T-helper 2 cell (primary cell): ENCODE measurements at places on chromosomes 6 and 20.

DNA sequence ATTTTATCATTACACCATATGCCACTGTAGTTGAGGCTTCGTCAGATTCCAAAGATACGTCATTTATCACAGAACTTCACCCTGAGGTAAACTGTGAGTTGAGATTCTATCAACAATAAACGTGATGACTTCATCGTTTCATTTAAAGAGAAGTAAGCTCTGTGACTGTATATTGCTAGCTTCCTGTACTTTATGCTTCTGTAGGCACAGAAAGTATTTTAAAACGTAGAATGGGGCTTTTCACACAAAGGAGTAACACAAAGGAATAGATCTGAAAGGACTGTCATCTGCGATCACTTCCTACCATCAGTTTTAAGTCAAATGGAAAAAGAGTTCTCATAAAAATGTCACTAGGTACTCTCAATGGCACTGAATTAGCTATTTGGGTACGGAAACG lies 234.4 kb upstream of the MCHR2 start:
- no peak for DNase-seq

DNA sequence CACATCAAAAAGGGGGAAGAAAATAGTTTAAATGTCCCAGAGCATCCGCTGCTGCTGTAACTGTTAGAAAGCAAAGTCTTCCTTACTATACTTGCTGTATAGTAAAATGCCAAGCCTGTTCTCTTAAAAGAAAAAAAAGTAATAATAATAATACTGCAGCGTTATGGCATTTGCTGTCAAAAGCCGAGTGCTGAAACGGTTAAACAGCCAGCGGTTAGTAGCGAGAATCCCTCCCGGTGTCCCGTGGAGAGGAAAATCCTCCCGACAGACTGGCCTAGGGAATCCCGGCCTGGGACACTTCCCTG lies 19.5 kb upstream of the NFATC2 start:
- no peak for DNase-seq

DNA sequence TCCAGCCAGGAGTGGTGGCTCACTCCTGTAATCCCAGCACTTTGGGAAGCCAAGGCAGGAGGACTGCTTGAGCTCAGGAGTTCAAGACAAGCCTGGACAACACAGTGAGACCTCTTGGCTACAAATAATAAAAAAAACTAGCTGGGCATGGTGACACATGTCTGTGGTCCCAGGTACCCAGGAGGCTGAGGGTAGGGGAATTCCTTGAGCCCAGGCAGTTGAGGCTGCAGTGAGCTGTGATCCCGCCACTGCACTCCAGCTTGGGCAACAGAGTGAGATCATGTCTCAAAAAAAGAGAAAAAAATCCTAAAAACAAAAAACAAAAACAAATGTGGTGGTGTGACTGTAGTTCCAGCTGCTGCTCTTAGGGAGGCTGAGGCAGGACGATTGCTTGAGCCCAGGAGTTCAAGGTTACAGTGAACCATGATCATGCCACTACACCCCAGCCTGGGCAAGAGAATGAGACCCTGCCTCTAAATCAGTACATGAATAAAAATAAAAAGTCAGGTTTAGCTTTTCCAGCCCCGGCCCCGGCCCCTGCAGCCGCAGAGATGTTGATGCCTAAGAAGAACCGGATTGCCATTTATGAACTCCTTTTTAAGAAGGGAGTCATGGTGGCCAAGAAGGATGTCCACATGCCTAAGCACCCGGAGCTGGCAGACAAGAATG lies 13.5 kb upstream of the SNRPC start:
- no peak for DNase-seq

GRCh38 chr20:42572320-42573016 lies 617.2 kb downstream of the PTPRT start:
- DNase-seq: no peak

GRCh38 chr20:60482221-60483008 lies 524.2 kb downstream of the CDH26 start:
- DNase-seq: no peak

DNA sequence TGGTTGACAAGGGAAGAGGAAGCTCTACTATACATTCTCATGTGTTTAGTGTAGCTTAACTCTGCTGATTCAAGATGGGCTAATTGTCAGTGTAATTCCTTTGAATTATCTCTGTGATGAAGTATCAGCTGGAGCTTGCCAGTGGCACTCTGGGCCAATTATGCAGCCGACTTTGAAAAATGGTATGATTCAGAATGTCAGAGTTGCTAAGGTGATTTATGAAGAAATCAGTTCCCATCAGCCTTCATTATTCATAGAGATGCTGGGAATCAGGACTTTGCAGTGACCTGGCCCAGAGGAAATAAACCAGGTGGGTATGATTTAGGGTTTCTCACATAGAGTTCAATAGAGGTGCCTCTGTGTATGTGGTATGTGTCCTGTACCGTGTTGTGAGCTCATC lies 33.4 kb downstream of the KCNS1 start:
- no peak for DNase-seq

- DNase-seq: no peak
These were observed 29.5 kb upstream of the IFNGR1 start for GRCh38 chr6:137248702-137249101.

- no peak for DNase-seq
These were observed 148.5 kb upstream of the TAB2 start for GRCh38 chr6:149168968-149169367.

DNA sequence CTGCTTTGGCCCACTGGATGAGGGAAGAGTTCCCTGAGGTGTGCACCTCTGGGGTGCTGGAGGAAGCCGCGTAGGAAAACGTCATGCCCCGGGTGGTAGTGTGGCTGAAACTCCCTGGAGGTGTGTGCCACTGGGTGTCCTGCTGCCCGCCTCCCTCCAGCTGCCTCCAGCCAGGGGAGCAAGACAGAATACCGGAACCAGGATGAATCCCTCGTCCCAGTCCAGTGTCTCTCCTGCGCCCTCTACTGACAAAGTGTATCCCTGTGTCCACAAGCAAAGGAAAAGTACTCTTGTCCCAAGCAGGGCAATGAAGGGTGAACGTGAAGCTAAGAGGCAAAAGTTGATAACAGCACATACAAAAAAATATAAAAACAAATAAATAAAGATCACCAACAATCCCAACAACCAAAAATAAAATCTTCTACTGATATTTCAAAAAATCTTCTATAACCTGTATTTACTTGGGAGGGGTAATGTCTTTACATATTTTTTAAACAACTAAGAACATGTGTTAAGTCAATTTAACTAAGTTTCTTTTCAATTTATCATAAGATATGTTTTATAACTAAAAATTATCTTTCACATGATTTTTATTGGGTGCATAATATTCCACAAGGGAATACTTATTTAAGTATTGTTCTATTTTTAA lies 437.6 kb downstream of the MAFB start:
- no peak for DNase-seq

DNA sequence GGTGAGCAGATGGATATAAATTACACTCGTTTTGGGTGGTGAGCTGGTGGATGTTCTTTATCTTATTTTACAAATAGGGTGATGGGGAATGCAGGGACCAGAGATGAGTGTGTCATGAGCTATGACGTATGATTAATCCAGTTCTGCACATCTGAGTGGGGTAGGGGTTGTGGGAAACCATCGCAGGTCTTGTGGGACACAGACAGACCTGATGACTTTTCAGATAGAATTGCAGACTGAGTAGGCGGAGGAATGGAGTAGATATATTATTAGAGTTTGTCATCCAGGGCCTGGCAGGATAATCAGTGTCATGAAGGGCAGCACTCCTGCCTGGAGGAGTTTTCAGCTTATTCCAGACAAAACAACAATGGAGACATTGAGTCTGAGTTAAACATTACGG lies 12.9 kb upstream of the DSP start:
- no peak for DNase-seq

DNA sequence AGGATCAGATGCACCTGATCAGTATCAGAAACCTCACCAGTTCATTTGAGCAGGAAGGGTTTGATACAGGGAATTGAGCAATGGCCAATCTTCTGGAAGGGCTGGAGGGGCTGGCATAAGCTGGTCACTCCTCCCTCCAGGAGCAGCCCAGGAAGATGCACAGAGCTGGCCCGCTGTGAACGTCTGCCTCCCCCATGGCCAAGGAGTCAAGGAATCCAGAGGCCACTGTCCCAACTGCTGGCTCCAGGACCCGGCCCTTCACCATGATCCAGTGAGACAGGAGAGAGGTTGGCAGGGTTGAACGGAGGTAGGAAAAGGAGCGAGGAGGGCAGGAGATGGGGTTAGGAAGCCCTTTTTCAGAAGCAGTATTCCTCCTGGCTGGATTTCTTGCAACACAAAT lies 113.9 kb upstream of the CST7 start:
- no peak for DNase-seq

DNA sequence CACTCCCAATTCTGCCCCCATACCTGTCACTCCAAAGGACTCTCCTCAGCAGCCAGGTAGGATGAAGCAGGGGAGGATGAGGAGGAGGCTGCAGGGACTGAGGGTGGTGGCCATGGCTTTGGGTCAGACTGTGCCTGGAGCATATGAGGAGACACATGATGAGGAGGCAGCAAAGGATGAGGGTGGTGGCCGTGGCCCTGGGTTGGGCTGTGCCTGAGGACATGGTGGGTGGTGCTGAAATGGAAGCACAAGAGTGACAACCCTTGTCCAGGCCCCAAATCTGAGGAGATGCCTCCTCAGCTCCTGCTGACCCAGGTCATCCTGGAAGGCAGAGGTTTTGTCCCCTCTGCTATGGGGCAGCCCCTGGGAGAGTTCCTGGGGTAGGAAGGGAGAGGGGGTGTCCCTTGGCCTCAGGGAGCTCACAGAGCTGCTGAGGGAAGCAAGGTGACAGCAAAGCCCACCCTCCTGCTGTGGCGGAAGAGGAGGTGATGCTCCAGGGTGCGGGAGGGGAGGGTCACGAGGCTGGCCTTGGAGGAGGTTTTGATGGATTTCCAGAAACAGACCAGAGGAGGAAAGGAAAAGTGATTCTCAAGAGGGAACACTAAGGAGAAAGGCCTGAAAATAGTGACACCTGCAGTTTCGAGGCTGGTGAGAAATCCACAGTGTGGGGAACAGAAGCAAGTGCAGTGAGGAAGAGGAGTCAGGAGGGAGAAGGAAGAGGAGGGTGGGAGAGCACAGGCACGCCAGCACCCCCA lies 4.6 kb downstream of the RAET1G start:
- DNase-seq: no peak

- DNase-seq: no peak
These were observed 230.0 kb upstream of the CHD6 start for GRCh38 chr20:41848180-41848579.

- DNase-seq: no peak
These were observed 270.7 kb upstream of the ADGRB3 start for GRCh38 chr6:68364271-68364805.

DNA sequence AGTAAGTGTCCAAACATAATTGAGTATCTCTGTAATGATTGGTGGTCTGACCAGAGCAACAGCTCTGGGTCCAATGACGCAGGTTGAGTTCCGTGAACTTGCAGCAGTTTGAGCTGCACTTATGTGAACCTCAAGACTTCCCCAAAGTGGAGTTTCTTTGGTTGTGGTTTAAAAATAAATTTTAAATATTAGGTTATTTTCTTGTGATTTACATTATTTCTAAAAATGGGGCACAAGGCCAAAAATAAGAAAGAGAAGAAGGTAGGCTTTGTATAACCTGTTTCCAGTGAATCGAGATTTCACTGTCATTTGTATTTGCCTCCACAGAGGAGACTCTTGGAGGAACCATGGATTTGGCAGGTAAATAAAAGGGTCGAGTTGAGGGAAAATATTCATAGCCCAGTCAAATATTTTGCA lies 166.4 kb upstream of the ZNF217 start:
- no peak for DNase-seq

- DNase-seq: no peak
These were observed 51.0 kb downstream of the SSR1 start for GRCh38 chr6:7261852-7262461.

GRCh38 chr20:25196786-25197120 lies 1.2 kb downstream of the ENTPD6 start:
- DNase-seq: no peak

- no peak for DNase-seq
These were observed 48.8 kb upstream of the CDH22 start for GRCh38 chr20:46357030-46357514.

DNA sequence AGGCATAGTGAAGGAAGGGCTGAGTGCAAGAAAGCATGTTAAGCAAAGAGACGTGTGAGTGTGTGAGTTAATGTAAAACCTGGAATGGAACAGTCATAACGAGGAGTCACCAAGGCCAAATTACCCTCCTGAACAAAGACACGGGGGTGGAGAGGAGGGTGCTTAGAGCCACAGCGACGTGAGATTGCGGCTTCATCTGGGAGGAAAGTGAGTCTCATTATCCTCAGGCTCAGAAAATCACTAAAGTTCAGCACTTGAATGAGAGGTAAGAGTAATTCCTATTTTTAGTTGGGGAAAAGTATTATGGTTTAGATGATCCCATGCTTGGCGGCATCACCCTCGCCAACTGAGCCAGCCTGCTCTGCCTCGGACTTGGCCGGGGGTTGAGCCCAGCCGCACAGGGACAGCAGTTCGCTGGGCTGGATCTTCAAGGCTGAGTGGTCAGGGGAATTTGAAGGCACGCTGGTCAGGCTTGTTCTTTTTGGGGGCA lies 136.6 kb downstream of the DTNBP1 start:
- DNase-seq: no peak

DNA sequence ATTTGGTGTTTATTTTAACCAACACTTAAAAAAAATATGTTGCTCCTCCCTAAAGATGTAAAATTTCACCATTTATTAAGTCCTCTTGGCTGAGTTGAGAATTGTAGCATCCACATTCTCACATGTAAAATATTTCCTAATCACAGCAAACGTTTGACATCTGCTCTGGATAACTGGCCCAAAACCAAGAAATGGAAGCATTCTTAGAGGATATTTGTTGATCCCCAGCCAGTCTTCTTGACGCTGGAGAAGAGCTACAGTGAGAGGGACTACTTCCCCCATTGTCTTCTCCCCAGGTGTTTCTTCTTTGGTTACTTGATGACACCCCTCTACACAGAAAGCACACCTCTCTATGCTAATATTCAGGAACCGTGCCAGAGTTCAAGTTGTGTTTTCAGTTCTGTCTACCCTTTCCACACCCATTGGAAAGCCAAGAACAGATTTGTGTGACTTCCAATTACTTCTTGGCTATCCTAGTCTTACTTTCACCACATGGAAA lies 454.5 kb upstream of the JAG1 start:
- no peak for DNase-seq

DNA sequence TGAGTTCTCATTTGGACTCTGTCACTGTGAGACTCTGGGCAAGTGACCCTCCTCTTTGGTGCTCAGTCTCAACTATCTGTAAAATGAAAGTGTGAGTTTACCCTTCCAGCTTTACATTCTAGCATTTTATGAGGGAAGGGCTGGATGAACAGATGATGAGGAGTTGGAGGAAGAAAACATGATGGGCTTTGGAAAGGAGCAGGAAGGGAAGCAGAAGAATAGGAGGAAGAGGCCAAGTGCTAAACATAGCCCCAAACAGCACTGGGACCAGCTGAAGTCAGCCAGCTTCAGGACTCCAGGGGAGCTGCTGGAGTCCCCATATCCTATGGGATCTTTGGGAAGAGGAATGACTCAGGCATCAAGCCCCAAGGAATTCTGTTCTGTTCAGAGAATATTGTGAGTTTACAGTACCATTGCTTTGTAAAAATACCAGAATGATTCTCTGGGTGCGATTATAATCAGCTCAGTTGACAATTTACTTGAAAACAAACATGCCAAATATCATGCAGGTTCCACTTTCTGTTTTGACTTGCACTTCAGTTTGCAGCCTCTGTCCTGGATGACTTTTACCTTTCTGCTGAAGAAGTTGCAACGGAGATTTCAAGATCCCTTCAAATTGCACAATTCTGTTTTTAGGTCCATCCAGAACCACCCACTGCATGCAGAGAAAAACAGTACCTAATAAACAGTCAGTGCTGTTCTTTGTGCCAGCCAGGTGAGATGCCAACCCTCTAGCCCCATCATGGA lies 3.2 kb downstream of the CD40 start:
- DNase-seq: no peak

GRCh38 chr6:135566311-135567068 lies 69.0 kb upstream of the AHI1 start:
- no peak for DNase-seq
